Dorsolateral prefrontal cortex (tissue), 122 donors: ENCODE measurements at places on chromosomes 7 and 10.

- no peak for DNase-seq
Observed at GRCh38 chr10:80500572-80501380, 36.9 kb upstream of the SH2D4B start.

DNA sequence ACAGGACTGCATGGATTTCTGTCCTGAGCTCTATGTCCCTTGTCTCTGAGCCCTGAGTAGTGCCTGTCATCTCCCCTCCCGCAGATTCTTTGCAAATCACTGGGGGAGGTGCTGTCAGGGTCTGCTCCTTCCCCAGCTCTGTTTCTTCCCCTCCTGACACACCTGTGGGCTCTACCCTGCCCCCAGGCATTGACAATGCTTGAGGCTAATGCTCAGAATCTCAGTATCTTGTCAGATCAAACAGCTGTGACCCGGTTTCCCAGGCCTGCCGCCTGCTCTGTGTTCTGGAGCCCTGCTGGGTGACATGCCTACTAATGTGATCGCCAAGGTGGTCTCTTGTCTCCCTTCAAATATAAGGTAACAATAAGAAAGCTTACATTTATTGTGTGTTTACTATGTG is 209.0 kb downstream of the POU6F2 start:
- DNase-seq: no peak

- no peak for DNase-seq
Observed at GRCh38 chr10:22518167-22518724, 172.9 kb downstream of the SPAG6 start.

DNA sequence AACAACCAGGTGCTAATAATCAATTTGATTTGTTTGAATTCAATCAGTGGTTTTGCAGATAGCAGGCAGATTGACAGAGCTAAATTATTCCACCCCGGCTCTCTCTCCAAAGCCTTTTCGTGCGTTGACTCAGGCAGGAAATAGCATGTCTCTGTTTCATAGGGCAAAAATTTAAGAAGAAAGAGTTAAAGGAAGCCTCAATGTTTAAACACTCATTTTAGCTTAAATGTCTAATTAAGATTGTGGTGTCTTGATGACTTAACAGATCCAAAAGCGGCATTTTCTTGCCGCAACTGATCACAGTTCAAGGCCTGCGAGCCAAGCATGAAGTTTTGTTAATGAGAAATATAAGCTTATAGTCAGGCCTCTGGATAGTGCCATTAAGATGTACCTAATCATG is 1051.1 kb upstream of the AUTS2 start:
- DNase-seq: no peak

- DNase-seq: peak; percentile 79
Observed at GRCh38 chr10:48658243-48658974, 26.3 kb upstream of the WDFY4 start.

- DNase-seq: no peak
Observed at GRCh38 chr7:27223941-27224575, 18.5 kb upstream of the EVX1 start.

DNA sequence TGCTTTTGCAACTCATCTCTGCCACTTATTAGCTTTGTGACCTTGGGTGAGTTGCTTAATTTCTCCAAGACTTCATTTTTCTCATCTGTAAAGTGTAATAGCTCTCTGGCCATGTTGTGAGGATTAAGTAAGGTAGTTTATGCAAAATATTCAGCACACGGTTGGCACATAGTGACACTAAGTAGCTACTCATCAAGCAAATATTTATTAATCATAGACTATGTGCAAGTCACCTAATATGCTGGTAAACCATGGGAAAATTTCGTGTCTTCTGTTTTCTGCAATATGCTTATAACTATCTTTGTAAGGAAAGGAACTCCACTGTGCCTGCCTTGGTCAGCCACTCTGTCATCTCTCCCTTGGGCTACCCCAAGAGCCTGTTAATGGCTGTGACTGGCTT is 50.3 kb upstream of the EGR2 start:
- no peak for DNase-seq

DNA sequence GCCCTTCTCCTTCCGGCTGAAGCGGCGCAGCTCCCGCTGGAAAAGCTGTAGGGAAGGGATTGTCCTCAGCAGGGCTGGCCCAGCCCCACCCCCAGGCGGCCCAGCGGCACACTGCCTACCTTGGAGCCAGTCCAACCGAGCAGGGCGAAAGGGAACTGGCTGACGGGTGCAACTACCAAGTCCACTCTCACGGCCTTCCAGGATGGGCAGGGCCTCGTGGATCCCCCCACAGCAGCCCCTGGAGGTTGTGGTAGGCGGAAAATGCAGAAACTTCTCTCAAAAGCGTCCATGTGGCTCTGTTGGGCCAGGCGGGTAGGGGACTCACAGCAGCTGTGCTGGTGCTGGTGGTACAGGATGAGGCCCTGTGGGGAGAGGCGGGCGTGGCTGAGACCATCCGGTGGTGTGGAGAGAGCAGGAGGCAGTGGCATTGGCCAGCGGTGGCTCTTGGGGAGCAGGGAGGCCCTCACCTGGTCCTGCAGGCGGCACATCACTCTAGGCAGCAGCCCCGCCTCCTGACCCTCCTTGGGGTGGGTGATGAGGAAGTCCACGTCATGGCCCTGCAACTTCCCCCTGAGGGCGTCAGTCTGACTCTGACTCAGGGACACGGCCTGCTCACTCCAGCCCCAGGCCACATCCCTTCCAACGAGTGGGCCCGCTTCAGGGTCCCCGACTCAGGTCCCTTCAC is 8.4 kb upstream of the PGAM2 start:
- DNase-seq: peak; percentile 63

GRCh38 chr7:131170440-131171271 is 157.0 kb upstream of the MKLN1 start:
- DNase-seq: no peak

GRCh38 chr10:20396701-20397100 is 500.4 kb downstream of the NEBL start:
- DNase-seq: no peak

- DNase-seq: no peak
Observed at GRCh38 chr10:101116754-101117153, 14.3 kb upstream of the TLX1 start.

DNA sequence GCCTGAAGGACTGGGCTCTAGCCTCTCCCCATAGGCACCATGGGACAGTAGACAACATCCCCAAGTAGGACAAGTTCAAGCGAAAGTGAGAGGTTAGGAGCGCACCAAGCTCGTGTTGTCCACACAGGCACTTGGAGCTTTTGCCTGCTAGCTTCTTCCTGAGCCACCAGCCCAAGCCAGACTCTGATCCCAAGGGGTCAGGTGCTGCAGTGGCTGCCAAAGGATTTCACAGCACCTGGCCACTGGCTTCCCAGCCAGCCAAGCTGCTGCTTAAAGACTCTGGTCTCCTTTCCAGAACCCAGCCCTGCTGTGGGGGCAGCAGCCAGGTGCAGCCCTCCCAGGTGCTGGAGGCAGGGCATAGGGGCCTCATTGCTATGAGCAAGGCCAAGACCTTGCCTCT is 33.0 kb upstream of the UNC5B start:
- DNase-seq: no peak

GRCh38 chr7:129067943-129068548 is 13.1 kb upstream of the TNPO3 start:
- no peak for DNase-seq

- DNase-seq: no peak
Observed at GRCh38 chr7:106982415-106982814, 62.1 kb upstream of the PRKAR2B start.

DNA sequence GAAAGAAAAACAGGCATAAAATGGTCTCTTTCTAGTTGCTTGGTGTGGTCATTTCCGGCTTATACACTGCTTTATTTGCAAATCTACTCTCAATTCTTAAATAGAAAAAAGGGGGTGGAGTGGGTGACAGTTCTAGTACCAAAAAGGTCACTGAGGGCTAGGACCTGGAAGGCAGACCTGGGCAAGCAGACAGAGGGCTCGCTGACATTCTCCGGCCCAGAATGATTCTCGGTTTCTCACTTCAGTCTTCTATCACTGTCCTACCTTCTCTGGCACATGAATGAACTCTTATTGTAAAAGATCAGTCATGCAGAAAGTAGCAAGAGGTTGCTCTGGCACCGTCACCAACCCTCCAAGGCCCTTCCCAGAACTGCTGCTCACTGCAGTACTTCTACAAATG is 54.0 kb downstream of the MALSU1 start:
- DNase-seq: no peak

DNA sequence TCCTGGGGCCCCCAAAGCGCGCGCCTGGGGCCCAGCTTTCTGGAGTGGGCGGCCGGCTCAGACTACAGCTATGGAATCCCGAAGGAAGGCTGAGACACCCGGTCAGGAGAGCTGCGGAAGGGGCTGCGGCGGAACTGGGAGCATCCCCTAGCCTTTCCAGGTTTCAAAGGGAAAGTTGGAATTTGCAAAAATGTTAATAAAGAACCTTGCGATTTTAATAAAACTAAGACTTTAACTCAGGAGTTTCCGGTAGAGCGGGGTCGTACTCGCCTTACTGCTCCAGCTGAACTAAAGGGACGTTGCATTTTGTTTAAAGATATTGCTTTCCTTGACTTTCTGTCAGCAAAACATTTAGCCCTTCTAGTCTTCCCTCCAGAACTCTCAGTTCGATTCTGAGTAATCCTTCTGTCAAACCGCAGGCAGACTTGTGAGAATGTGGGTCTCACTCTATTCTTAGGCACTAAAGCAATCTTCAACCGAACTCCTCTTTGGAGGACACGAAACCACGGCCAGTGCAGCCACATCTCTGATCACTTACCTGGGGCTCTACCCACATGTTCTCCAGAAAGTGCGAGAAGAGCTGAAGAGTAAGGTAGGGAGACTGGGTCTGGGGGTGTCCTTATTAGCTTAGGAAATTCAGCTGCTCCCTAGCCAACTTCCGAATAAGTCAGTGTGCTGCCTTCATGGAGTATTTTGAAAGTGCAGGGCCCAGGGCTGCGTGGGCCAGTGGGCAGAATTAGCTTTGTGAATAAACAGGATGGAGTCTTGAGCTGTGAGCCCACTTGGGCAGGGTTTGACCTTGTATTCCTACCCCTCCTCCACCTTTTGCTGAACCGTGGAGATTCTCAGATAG is 1.9 kb downstream of the CYP26A1 start:
- DNase-seq: no peak

GRCh38 chr7:143407287-143408251 is 1.1 kb downstream of the EPHA1 start:
- DNase-seq: no peak

DNA sequence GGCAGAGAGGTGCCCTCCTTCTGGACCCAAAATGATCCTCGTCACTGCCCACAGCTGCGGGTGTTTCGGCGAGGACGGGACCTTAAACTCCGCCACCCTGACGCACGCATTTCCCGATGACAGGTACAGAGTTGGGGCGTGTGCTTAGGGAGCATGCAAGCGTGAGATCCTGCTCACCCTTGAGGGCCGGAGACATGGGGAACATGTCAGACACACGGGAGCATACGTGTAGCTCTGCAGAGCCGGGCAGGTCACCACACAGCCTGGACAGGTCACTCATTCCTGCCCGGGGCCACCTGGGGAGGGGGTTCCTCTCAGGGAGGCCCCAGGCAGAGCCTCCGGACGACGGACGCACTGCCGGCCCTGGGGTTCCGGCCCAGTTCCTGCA is 57.6 kb upstream of the PDGFA start:
- DNase-seq: no peak

GRCh38 chr7:106485031-106485551 is 175.9 kb downstream of the CCDC71L start:
- no peak for DNase-seq

DNA sequence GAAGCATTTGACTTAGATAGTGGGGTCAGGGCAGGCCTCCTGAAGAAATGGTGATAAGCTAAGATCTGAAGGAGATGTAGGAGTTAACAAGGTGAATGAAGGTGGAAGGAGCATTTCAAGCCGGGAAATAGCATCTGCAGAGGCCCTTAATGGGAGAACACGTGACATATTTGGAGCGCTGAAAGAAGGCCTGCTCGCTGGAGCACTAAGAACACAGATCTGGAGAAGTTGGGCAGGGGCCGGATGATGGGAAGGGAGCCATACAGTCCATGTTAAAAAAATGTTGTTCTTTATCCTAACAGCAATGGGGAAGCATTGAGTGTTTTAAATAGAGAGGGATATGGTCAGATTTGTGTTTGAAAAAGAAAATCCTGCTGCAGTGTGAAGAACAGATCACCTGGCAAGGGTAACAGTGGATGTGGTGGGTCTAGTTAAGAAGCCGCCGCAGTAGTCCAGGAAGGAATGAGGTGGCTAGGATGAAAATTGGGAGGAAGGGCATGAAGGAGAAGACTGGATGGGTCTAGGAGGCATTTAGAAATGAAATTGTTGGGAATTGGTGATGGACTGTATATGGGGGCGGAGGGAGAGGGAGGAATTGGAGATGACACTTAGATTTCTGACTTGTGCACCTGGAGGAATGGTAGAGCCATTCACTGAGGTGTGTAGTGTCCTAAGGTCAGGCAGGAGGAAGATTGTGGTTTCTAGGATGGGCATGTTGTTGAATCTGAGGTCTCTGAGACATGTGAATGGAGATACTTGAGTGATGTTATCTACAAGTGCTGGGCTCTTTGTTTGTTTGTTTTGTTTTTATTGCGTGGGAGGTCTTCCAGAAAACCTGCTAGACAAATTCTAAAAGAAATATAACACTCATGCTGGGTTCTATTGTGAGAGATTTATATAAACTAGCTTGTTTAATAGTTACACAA is 58.4 kb downstream of the MET start:
- no peak for DNase-seq

GRCh38 chr7:10475940-10476641 is 497.6 kb upstream of the PHF14 start:
- DNase-seq: no peak
